T-cell (primary cell): ENCODE measurements at places on chromosomes 1 and 21.

GRCh38 chr1:204792354-204792692 lies 78.3 kb upstream of the NFASC start:
- no peak for DNase-seq

GRCh38 chr1:1511533-1512285 lies at the start of gene ATAD3A:
Gene ATAD3A, plus strand, starts transcription at chr1:1512162. Its CDS starts 107 bp downstream, at chr1:1512269.
- peak; percentile 93 for DNase-seq

DNA sequence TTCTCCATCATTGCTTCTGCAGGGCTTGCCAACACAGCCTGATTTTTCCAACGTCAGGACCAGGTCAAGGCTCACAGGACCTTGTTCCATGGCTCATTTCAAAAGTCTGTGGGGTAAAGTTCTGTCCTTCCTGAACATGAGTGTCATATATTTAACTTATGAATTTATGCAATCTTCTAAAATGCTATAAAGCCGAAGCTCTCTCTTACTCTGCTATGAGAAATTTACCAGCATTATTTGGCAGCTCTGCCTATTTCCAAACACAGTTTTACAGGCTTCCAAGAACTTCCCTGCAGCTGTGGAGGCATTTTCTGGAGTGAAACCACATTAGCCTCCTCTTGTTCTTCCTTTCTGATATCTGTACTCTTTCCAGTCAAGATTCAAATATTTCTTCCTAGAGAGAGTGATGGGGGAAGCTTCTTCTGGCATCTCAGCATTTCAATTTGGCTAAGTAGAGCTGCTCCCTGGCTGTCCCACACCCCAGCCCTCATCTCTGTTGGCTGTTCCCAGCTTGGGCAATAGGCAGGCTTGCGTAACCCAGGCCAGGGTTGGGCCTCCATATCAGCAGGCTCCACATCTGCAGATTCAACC lies 15.6 kb upstream of the HMGCS2 start:
- DNase-seq, result no peak

- no peak for DNase-seq
Measured at GRCh38 chr21:39188521-39189139, 5.4 kb upstream of the PSMG1 start.

- no peak for DNase-seq
Measured at GRCh38 chr1:5640845-5641244, 351.4 kb downstream of the NPHP4 start.

- no peak for DNase-seq
Measured at GRCh38 chr1:179779645-179780272, 36.7 kb downstream of the FAM163A start.

DNA sequence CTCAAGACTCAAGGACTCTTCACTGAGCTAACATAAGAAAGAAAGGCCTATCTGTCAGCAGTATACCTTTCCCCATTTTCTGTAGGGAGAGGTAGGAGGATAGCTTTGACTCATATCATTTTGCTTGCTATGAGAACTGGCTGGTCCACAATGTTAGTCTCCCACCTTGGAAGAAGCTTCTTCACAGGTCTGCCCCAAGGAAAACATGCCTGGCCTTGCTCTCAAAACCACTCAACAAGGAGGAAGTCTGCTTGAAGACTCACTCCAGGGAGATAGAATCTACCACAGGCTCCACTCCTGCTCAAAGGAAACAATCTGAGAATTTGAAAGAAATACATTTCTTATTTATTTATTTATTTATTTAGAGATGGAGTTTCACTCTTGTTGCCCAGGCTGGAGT lies 29.5 kb upstream of the LAMC1 start:
- DNase-seq, result no peak

GRCh38 chr1:93442741-93443140 lies 5.2 kb upstream of the FNBP1L start:
- no peak for DNase-seq

DNA sequence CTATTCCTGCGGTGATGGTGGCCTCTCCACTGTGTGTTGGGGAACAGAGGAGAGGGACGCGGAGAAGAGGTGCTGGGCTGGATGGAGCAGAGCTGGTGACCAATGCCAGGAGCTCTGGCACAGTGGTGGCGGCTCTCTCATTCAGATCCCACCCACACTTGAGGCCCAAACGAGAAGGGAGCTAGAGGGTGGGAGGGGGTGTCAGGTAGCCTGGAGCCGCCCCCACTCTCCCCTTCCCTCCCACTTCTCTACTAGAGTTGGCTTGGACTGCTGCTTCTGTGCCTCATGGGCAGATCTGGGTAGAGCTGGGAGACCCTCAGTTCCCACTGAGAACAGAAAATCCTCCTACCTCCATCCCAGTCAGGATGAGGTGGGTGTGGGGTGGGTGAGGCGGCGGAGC lies 3.5 kb downstream of the TTC39A start:
- DNase-seq, result no peak

DNA sequence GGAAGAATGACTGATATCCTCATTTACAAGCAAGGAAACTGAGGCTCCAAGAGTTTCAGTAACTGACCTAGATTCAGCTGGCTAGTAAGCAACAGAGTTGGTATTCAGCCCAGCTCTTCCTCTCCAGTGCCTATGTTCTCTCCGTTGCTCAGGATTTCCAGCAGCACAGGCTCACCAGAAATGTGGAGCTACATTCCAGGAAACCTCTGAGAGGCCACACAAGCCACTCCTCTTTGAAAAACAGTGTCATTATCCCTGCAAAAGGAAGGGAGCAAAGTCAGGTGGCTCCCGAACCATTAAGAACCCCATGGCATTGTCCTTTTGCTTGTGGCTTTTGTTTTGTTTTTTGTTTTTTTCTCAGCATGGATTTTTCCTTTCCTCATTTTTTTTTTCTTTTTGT lies 40.6 kb upstream of the DUSP10 start:
- no peak for DNase-seq

GRCh38 chr21:42534421-42535378 lies 21.0 kb downstream of the SLC37A1 start:
- no peak for DNase-seq

DNA sequence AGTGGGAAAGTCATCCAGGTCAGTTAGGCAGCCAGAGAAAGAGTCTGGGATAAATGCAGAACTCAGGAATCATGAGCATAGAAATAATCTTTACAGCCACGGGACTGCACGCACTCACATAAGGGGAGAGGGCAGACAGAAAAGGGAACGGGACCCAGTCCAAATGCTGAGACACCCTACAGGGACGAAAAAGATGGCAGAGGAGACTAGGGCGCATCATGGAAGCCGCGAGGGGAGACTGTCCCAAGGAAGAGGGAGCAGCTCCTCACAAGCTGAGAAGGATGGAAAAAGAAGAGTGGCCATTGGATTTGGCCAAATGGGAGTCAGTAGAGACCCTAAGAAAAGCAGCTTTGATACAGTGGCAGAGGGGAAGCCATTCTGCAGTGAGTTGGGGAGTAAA lies 102.9 kb upstream of the TLR5 start:
- no peak for DNase-seq

GRCh38 chr1:81689531-81689941 lies 111.2 kb upstream of the ADGRL2 start:
- no peak for DNase-seq

DNA sequence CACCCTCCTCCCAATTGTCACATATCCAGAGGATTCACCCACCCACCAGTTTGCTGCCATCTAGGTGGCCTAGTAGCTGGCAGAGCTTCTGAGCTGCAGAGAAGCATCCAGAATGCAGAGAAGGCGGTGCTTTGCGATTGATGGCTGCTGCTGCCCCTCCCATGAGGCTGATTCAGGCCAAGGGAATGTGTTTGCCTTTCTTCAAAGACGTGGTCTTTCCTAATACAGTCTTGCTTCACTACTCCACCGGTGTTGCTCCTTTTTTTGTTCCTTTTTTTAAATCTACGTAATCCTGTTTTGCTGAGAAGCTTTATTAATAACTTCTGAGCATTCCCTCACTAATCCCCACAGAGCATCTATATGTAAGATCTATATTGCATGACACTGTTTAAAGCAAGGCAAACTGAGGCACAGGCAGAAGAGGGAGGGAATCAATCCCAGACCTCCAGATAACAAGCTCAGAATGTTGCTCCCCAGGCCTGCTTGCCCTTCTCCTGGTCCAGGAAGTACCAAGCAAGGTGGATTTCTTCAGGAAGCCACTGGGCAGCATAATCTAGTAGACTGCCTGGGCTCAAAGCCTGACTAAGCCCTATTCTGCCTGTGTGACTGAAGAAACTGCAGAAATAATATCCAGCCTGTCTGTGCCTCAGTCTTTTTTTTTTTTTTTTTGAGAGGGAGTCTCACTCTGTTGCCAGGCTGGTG lies 275.5 kb upstream of the FMN2 start:
- DNase-seq, result no peak

- DNase-seq, result peak; percentile 81
Measured at GRCh38 chr21:44510508-44511218, 29.3 kb downstream of the KRTAP10-1 start.

GRCh38 chr1:82578086-82578726 lies 777.5 kb downstream of the ADGRL2 start:
- DNase-seq, result no peak

- no peak for DNase-seq
Measured at GRCh38 chr1:241589521-241589920, 50.6 kb downstream of the CHML start.

GRCh38 chr1:247077213-247077612 lies 1.4 kb downstream of the ZNF670 start:
- DNase-seq, result no peak

- DNase-seq, result peak; percentile 7
Measured at GRCh38 chr1:21175324-21175669, 1.4 kb downstream of the EIF4G3 start.

GRCh38 chr1:245807306-245807705 lies 652.5 kb downstream of the KIF26B start:
- no peak for DNase-seq

- DNase-seq, result no peak
Measured at GRCh38 chr1:51313961-51314777, 16.2 kb downstream of the TTC39A start.

- no peak for DNase-seq
Measured at GRCh38 chr1:17244821-17245740, 3.8 kb upstream of the PADI3 start.

GRCh38 chr1:164628772-164629171 lies 69.8 kb downstream of the PBX1 start:
- DNase-seq, result no peak

DNA sequence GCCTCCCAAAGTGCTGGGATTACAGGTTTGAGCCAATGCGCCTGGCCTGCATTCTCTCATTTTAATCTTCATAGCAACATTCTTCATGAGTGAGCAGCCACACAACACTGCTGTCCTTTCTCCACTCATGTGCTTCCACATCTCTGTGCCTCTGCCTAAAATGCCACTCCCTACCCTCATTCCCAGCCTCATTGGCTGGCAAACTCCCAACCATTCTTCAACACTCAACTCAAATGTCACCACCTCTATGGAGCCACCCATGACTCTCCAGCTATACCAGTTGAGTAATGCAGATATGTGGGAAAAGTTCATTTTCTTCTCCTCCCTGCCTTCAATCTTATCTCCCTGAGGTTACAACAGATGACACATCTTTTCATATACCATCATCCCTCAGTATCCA lies 53.9 kb upstream of the ZC3H12A start:
- DNase-seq, result no peak

DNA sequence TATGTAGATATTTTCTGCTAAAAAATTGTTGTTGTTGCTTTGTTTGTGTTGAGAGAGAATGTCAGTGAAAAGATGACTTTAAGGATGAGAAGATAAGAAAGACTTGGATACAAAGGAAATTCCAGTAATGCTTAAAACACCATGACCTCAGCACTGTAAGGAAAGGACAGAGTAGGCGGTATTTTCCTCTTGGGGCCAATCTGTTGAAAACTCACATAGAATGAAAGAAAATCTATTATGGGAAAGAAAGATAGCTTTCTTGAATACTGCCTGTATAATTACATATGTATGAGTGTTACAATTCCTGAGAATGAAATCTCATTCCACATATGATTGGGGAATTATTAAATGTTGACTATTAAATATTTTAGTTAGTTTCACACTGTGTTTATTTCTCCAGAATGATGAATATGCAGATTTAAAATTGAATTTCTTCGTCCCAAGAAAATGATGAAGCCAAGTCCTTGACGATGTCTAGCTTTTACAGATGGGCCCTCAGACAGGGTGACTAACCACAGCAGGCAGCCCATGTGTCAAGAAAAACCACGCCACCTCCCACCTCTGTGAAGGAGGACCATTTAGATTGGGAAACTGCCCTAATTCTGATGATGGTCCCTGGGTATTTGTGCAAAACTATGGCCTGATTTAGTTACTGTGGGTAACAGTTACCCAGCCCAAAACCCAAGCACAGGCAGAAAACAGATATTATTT lies 49.7 kb upstream of the LMO4 start:
- no peak for DNase-seq

GRCh38 chr1:10181154-10181553 lies 29.2 kb upstream of the KIF1B start:
- no peak for DNase-seq

DNA sequence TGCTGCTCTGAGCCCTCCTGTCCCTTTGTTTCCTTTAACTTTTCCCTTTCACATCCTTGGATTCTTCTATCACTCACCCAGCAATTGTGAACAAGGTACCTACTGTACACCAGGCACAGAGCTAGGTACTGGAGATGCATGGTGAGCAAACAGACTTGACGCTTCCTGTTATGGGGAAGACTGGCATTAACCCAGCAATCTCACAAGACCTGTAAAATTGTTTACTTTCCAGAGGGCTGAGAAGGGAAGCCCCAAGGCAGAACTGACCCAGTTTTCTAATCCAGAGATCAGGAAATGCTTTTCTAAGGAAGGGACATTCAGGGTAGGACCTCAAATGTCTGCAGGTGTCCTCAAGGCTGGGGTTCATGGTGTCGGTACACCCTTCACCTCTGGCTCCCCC lies 171.6 kb upstream of the KAZN start:
- no peak for DNase-seq

- no peak for DNase-seq
Measured at GRCh38 chr1:181801617-181802016, 259.9 kb downstream of the ZNF648 start.

- no peak for DNase-seq
Measured at GRCh38 chr1:116825207-116825719, 71.0 kb downstream of the CD2 start.

GRCh38 chr1:3292868-3293562 lies 161.4 kb upstream of the ARHGEF16 start:
- no peak for DNase-seq

DNA sequence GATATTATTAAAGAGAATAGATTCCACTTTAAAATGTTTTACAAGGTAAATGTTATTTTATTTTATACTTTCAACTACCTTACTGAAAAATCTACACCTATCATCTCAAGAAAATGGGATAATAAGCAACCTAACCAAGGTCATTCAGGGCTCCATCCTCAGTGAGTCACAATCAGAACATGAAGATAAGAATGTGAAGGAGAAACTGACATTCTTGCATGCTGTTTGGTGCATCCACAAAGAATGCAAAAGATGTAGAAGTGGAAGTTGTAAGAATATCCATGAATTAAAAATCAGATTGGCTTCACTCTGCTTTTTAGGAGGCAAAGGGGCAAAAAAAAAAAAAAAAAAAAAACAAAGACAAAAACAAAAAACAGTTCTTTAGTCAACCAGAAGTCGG lies 6.5 kb downstream of the WARS2 start:
- no peak for DNase-seq

DNA sequence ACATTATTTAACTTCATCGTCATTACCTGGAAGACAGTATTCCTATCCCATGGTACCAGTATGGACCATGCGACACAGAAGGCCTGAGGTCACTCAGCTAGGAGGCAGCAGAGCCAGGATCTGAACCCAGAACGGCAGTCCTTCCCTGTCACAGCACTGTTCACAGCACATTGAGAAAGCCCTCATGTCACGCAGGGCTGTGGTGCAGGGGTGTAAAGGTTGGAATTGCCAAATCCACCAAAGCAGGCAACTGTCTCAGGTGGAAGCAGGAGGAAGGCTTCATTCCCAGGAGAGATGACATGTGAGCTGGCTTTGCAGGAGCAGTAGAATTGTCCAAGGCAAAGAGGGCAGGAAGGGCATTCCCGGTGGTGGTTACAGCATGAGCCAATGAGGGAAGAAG lies 9.9 kb upstream of the TTC22 start:
- DNase-seq, result no peak
